ENCODE measurements at places on chromosomes 4 and X.

DNA sequence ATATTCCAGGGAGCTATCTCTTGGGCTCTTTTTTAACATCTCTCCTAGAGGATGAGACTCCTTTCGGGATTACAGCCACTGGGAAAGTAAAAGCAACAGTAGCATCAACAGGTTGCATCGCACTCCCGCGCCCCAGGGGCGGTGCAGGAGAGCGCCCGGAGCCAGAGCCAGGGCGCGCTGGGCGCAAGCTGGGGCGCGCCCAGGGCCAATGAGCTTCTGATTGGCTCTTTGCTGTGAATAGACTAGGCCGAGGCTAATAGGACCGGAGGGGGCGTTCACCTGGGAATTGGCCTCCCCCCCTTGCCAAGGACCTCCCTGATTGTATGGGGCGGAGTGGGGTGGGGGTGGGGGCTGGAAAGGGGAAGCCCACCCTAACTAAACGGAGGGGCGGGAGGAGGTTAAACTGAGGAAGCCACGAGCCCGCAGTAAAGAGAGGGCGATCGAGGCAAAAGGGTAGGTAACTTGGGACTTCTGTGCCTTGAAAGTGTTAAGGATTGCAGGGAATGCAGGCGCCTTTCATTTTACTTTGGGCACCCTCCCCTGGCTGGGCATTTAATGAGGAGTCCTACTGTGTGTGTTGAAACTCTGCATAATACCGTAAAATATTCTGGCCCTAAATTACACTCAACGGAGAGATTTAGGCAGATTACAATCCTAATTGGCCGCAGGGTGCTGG lies 1.1 kb upstream of the ATOH1 start:
- peaks cover 50% of the 10 kb centered on the region for H3K27me3 ChIP-seq
- H3K4me3 ChIP-seq, result no peak overlapping the region
- DNase-seq, result no peak
- H3K36me3 ChIP-seq, result no peaks in the 10 kb centered on the region

- no peak overlapping the region for H3K4me3 ChIP-seq
- no peaks in the 10 kb centered on the region for H3K36me3 ChIP-seq
- no peak for DNase-seq
Measured at GRCh38 chrX:143683486-143683885, 37.1 kb downstream of the SPANXN2 start.

DNA sequence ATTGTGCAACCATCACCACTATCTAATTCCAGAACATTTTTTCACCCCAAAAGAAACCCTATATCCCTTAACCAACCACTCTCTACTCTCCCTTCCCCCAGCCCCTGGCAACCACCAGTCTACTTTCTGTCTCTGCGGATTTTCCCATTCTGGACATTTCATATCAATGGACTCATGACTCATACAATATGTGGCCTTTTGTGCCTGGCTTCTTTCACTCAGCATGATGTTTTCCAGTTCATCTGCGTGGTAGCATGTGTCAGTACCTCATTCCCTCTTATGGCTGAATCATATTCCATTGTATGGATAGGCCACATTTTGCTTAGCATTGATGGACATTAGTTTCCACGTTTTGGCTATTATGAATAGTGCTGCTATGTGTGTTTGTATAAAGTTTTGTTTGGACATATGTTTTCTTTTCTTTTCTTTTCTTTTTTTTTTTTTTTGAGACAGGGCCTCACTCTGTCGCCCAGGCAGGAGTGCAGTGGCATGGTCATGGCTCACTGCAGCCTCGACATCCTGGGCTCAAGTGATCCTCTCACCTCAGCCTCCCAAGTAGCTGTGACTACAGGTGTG lies 335.4 kb downstream of the BCOR start:
- DNase-seq, result peak; percentile 13
- H3K27ac ChIP-seq, result no peak overlapping the region
- H3K36me3 ChIP-seq, result no peaks in the 10 kb centered on the region
- no peaks in the 10 kb centered on the region for H3K27me3 ChIP-seq
- no peak overlapping the region for H3K4me3 ChIP-seq

- no peaks in the 10 kb centered on the region for H3K27me3 ChIP-seq
- DNase-seq, result peak; percentile 91
- no peaks in the 10 kb centered on the region for H3K4me1 ChIP-seq
Measured at GRCh38 chrX:102883491-102883890, 53.6 kb upstream of the RAB40AL start.

DNA sequence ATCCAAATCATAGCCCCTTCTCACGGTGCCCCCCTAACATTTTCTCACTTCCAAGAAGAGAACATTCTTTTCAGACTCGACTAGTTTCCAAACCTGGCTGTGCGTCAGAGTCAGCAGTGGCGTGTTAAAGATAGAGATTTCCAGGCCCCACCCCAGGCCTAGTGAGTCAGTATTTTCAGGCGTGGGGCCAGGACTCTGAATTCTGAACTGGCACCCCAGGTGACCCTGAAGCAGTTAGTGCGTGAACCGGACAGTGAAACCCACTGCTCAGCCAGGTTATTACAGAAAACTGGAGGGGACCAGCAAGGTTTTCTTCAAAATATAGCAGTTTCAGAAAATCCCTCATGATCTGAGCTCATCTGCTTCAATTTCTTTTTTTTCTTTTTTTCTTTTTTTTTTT lies 35.0 kb upstream of the BCOR start:
- no peaks in the 10 kb centered on the region for H3K36me3 ChIP-seq
- H3K27me3 ChIP-seq, result no peaks in the 10 kb centered on the region
- DNase-seq, result no peak

GRCh38 chrX:141669689-141670088 lies 28.9 kb downstream of the SPANXD start:
- no peaks in the 10 kb centered on the region for H3K36me3 ChIP-seq
- no peaks in the 10 kb centered on the region for H3K4me1 ChIP-seq
- no peaks in the 10 kb centered on the region for H3K27me3 ChIP-seq

DNA sequence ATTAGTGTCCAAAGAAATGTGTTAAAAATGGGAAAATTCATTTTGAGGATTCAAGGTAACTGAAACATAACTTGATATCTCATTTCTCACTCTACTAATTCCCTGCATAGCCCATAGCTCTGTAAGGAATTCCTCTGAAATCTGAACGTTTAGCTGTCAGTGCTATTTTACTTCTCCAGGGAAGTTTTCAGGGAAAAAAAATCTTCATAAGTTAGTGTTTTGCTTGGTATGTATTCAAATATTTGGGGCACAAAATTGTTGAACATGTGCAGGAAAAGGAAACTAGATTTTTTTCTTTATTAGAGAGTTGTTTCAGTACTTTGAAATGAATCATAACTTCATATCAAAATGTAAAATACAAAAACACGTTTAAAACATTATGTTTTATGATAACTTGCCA lies 891.4 kb downstream of the CENPC start:
- no peaks in the 10 kb centered on the region for H3K36me3 ChIP-seq
- H3K27me3 ChIP-seq, result no peaks in the 10 kb centered on the region
- no peaks in the 10 kb centered on the region for H3K4me1 ChIP-seq
- no peak overlapping the region for H3K4me3 ChIP-seq
- DNase-seq, result no peak

- H3K36me3 ChIP-seq, result no peaks in the 10 kb centered on the region
- H3K27ac ChIP-seq, result no peak overlapping the region
- no peaks in the 10 kb centered on the region for H3K4me1 ChIP-seq
- peak; percentile 9 for DNase-seq
- H3K4me3 ChIP-seq, result no peak overlapping the region
- no peaks in the 10 kb centered on the region for H3K27me3 ChIP-seq
Measured at GRCh38 chrX:135520022-135520552, 373 bp upstream of the INTS6L start.

DNA sequence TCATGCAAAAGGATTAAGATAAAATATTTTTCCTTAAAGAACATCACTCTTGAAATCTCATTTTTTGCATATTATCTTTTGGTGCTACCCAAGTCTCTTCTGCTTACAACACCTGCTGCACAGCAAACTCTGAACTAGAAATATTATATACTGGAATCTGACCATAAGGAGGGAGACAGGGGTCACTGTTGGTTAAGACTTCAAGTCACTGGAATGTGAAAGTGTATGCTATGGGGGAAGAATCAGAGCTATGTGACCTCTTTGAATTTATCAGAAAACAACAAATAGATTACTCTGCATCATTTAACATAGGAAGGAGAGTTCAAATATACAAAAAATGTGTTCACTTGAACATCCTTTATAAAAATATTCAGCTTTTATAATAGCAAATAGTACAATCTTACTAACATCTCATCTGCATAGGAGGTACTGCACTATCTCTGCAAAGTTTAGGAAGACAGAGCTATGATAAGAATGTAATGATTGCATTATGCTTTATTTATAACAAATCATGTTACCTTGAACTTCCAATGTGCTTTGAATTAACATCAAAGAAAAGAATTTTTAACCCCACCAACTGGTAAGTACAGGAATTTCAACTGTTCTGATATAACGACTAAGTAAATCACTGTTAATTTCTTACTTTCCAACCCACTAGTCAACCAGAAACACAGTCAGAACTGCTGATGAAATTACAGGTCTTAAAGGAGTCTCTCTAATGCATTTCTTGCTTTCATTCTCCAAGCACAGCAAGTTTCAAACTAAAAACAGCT lies 69.8 kb downstream of the ZNF827 start:
- no peaks in the 10 kb centered on the region for H3K4me1 ChIP-seq
- no peaks in the 10 kb centered on the region for H3K27me3 ChIP-seq
- no peaks in the 10 kb centered on the region for H3K36me3 ChIP-seq
- DNase-seq, result no peak

- no peak overlapping the region for H3K4me3 ChIP-seq
- DNase-seq, result no peak
- no peaks in the 10 kb centered on the region for H3K36me3 ChIP-seq
- H3K27me3 ChIP-seq, result no peaks in the 10 kb centered on the region
- H3K4me1 ChIP-seq, result no peaks in the 10 kb centered on the region
- H3K27ac ChIP-seq, result no peak overlapping the region
Measured at GRCh38 chrX:30679369-30679768, 26.1 kb downstream of the GK start.

DNA sequence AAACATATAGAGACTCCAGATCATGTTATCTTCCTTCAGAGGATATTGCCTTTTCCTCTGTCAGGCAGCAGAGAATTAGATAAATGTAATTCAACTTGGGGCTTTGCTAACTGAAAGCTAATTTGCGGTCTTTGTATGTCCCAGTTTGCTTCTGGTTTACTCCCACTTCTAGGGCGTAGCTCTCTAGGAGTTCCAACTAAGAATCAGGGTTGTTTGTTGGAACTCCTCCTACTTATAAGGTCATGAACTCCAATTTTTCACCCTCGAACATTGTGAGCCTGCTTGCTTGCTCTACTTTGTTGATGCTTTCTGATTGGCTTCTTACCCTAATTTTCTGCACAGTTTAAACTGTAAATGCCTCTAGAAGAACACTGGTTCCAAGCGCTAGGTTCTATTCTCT lies 66.1 kb downstream of the FMR1NB start:
- H3K4me3 ChIP-seq, result no peak overlapping the region
- H3K27ac ChIP-seq, result no peak overlapping the region
- H3K36me3 ChIP-seq, result no peaks in the 10 kb centered on the region

Measured in trophoblast cell (in vitro differentiated cells and primary cell).